ENCODE measurements at places on chromosomes 7 and 10. TPM values are rescaled to one million over a fixed set of nuclear protein-coding genes. Genes with fewer than 3 reads are reported as not detected.

ZNF736 gene
- total RNA-seq = 26.2 TPM

NPVF gene
- not detected for total RNA-seq

LRMDA gene
- 25.4 TPM for total RNA-seq

ELAPOR2 gene
- 6.0 TPM for total RNA-seq

SERPINE1 gene
- 36.3 TPM for total RNA-seq

OR2A1 gene
- total RNA-seq = not detected

DLG5 gene
- total RNA-seq = 22.6 TPM

GPR37 gene
- 5.7 TPM for total RNA-seq

CACNB2 gene
- total RNA-seq = 12.7 TPM

CLDN4 gene
- total RNA-seq = 76.8 TPM

ZRANB1 gene
- total RNA-seq = 21.1 TPM

TEX47 gene
- not detected for total RNA-seq

VCL gene
- total RNA-seq = 24.4 TPM

PALD1 gene
- total RNA-seq = 11.7 TPM

ZNF107 gene
- 3.6 TPM for total RNA-seq

DNA sequence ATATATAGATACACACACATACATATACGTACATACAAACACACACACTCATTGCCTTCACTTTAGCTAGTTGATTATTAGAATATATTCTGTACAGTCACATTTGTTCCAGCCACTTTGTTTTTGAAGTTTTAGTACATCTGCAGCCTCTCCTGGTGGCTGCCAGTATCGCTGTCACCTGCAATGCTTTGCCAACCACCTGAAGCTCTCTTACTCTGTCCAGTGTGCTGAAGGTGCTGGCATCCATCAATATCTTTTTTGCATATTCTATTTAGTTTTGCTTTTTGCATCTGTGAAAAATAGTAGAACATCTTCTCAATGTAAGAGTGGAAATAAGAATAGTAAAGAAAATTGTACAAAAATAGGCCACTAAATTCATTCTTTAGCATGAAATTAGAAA, 388.6 kb downstream of the EXOC4 start:
- H3K36me3 ChIP-seq = no peaks in the 10 kb centered on the region
- no peaks in the 10 kb centered on the region for H3K27me3 ChIP-seq
- DNase-seq = no peak
- H3K4me1 ChIP-seq = peaks cover 7% of the 10 kb centered on the region
- no peak overlapping the region for H3K4me3 ChIP-seq

- peaks cover 25% of the 10 kb centered on the region for H3K4me1 ChIP-seq
- H3K27ac ChIP-seq = no peak overlapping the region
- peak; percentile 37 for DNase-seq
- no peaks in the 10 kb centered on the region for H3K27me3 ChIP-seq
- H3K36me3 ChIP-seq = no peaks in the 10 kb centered on the region
- H3K4me3 ChIP-seq = no peak overlapping the region
Observed at GRCh38 chr7:108246227-108246837, 116.2 kb upstream of the LAMB4 start.

- no peak overlapping the region for H3K4me3 ChIP-seq
- no peaks in the 10 kb centered on the region for H3K36me3 ChIP-seq
- H3K27ac ChIP-seq = no peak overlapping the region
- H3K27me3 ChIP-seq = no peaks in the 10 kb centered on the region
- DNase-seq = no peak
Observed at GRCh38 chr7:137681657-137682562, 164.9 kb downstream of the DGKI start.

- H3K4me1 ChIP-seq = no peaks in the 10 kb centered on the region
- no peak overlapping the region for H3K27ac ChIP-seq
- H3K27me3 ChIP-seq = no peaks in the 10 kb centered on the region
- DNase-seq = no peak
- no peak overlapping the region for H3K4me3 ChIP-seq
- no peaks in the 10 kb centered on the region for H3K36me3 ChIP-seq
Observed at GRCh38 chr10:30709229-30709628, 79.7 kb upstream of the LYZL2 start.

DNA sequence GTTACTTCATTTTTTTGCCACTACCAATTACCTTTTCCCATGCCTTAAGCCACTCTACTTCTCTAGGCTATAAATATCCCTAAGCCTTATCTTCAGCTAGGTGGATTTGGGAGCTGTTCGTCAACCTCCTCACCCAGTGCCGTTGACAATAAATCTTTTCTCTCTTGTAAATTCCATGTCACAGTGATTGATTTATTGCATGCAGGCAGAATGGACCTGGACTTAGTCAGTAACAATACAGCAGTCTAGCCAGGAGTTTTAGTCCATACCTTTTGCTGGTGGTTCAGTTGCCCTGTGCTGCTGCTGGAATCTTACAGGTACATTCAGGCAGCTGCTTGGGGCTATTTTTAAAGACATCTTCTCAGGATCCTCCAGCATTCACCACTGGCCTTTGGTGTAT, 350.5 kb upstream of the NRG3 start:
- H3K27me3 ChIP-seq = no peaks in the 10 kb centered on the region
- DNase-seq = no peak
- H3K4me1 ChIP-seq = no peaks in the 10 kb centered on the region
- no peak overlapping the region for H3K4me3 ChIP-seq
- no peaks in the 10 kb centered on the region for H3K36me3 ChIP-seq
- no peak overlapping the region for H3K27ac ChIP-seq

GRCh38 chr7:106216923-106217542, 67.8 kb downstream of the NAMPT start:
- no peaks in the 10 kb centered on the region for H3K36me3 ChIP-seq
- DNase-seq = peak; percentile 72

GRCh38 chr7:46565253-46566096, 644.4 kb upstream of the IGFBP3 start:
- no peaks in the 10 kb centered on the region for H3K27me3 ChIP-seq
- H3K27ac ChIP-seq = no peak overlapping the region
- no peak overlapping the region for H3K4me3 ChIP-seq
- DNase-seq = no peak
- H3K4me1 ChIP-seq = no peaks in the 10 kb centered on the region

DNA sequence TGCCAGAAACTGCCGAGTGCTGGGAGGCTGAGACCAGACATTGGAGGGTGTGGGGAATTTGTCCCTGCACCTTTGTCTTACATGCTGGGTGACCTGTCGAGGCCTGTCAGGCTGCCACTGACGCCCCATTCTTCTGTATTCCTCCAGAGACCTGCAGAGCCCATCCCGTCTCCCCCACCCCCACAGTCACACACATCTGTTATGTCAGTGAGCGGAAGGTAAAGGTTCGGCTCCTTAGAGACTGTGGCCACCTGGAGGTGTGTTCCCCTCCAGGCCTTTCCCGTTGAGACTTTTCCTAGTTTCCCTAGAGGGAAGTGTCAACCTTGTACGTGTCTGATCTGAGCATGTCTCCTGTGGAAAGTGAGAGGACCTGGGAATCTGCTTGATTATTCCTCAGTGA, 84.5 kb downstream of the ATXN7L1 start:
- no peaks in the 10 kb centered on the region for H3K27me3 ChIP-seq
- H3K27ac ChIP-seq = no peak overlapping the region
- peaks cover 12% of the 10 kb centered on the region for H3K4me1 ChIP-seq
- no peak for DNase-seq
- no peaks in the 10 kb centered on the region for H3K36me3 ChIP-seq

GRCh38 chr10:36066850-36067249, 424.8 kb upstream of the FZD8 start:
- no peak for DNase-seq
- no peak overlapping the region for H3K4me3 ChIP-seq
- no peaks in the 10 kb centered on the region for H3K36me3 ChIP-seq
- H3K27me3 ChIP-seq = no peaks in the 10 kb centered on the region
- no peak overlapping the region for H3K27ac ChIP-seq

- H3K27me3 ChIP-seq = no peaks in the 10 kb centered on the region
- no peaks in the 10 kb centered on the region for H3K36me3 ChIP-seq
- no peak for DNase-seq
- H3K27ac ChIP-seq = no peak overlapping the region
- H3K4me3 ChIP-seq = no peak overlapping the region
- no peaks in the 10 kb centered on the region for H3K4me1 ChIP-seq
Observed at GRCh38 chr10:78210548-78210947, 176.9 kb downstream of the RPS24 start.

GRCh38 chr7:153043440-153043839, 283.9 kb downstream of the ACTR3B start:
- no peaks in the 10 kb centered on the region for H3K36me3 ChIP-seq
- H3K27me3 ChIP-seq = no peaks in the 10 kb centered on the region
- H3K27ac ChIP-seq = no peak overlapping the region

DNA sequence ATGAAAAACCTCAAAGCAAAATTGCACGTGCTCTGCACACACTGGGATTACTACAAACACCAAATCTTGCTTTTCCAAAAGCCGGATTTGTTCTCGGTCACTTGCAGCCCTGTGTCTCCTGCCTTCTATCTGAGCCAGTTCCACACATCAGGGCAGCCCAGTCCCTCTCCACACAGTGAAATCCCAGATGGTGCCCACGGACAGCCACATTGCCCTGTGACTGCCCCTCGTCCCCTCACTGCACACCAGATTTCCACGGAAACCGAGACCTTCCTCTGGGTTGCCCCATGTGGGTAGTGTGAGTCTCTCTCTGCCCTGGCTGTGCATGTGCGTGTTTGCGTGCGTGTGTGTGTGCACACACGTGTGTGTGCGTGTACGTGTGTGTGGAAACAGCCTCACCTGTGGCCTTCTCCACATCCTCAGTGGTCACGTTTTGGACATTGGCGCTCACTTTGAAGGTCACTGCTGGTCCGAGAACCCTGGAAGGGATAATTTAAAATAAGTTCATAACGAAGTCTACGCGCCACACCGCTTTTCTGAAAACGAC, 506.7 kb downstream of the PTPRN2 start:
- no peaks in the 10 kb centered on the region for H3K27me3 ChIP-seq
- no peaks in the 10 kb centered on the region for H3K36me3 ChIP-seq
- no peak for DNase-seq
- no peak overlapping the region for H3K27ac ChIP-seq

GRCh38 chr10:31262672-31263071, 56.3 kb upstream of the ZEB1 start:
- H3K4me1 ChIP-seq = no peaks in the 10 kb centered on the region
- no peak overlapping the region for H3K4me3 ChIP-seq
- no peak for DNase-seq
- H3K27me3 ChIP-seq = no peaks in the 10 kb centered on the region
- no peak overlapping the region for H3K27ac ChIP-seq

- peak; percentile 42 for DNase-seq
- H3K4me3 ChIP-seq = no peak overlapping the region
- peak overlapping the region; percentile 100 for H3K27ac ChIP-seq
- no peaks in the 10 kb centered on the region for H3K27me3 ChIP-seq
- peaks cover 20% of the 10 kb centered on the region for H3K36me3 ChIP-seq
Observed at GRCh38 chr10:3775696-3776551, 9.1 kb downstream of the KLF6 start.

DNA sequence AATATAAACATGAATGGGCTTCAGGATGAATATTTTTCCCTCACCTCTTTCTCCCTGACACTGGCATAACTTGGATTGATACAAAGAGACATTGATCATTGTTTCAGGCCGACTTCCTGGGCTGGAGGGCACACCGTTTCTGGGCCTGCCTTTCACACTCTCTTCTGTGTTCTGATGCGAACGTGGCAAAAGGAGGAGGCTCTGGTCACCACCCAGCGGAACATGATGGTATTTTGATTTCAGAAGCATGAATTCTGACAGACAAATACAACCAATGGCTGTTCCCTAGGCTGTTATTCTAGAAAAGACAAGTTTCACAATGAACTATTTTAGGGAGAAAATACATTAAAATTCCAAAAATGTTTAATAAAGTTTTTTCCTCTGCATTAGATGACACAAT, 534.5 kb upstream of the MKI67 start:
- no peaks in the 10 kb centered on the region for H3K4me1 ChIP-seq
- H3K27ac ChIP-seq = no peak overlapping the region
- no peak overlapping the region for H3K4me3 ChIP-seq
- DNase-seq = no peak
- H3K36me3 ChIP-seq = no peaks in the 10 kb centered on the region

- no peaks in the 10 kb centered on the region for H3K27me3 ChIP-seq
- no peak for DNase-seq
- no peaks in the 10 kb centered on the region for H3K4me1 ChIP-seq
- H3K27ac ChIP-seq = no peak overlapping the region
- H3K4me3 ChIP-seq = no peak overlapping the region
- no peaks in the 10 kb centered on the region for H3K36me3 ChIP-seq
Observed at GRCh38 chr7:140342727-140343514, 55.4 kb downstream of the SLC37A3 start.

- no peaks in the 10 kb centered on the region for H3K4me1 ChIP-seq
- H3K36me3 ChIP-seq = no peaks in the 10 kb centered on the region
- no peak overlapping the region for H3K27ac ChIP-seq
- H3K4me3 ChIP-seq = no peak overlapping the region
Observed at GRCh38 chr7:117188376-117188775, 134.5 kb downstream of the WNT2 start.

GRCh38 chr10:30197186-30197585, 137.8 kb upstream of the JCAD start:
- no peaks in the 10 kb centered on the region for H3K27me3 ChIP-seq
- H3K4me1 ChIP-seq = no peaks in the 10 kb centered on the region
- no peak for DNase-seq
- no peak overlapping the region for H3K27ac ChIP-seq

DNA sequence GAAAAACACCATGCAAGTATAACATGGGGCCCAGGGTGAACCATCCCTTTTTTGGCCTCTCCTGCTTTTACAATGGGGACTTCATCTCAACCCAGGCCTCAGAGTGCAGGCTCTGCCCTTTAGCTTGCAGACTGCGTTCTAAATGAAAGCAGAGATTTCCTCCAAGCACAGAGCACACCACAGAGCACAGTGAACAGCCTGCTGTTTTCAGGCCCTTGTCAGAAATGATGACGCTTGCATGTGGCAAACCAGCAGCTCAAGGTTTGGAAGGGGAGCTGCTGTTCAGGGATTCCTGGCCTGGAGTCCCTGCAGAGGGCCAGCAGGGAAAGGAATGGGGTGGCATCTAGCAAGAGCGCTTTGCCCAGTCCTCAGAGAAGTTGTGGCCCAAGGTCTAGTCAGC, 167.3 kb upstream of the CDCA7L start:
- H3K27me3 ChIP-seq = no peaks in the 10 kb centered on the region
- H3K27ac ChIP-seq = no peak overlapping the region
- no peak for DNase-seq
- H3K4me1 ChIP-seq = peaks cover 10% of the 10 kb centered on the region
- H3K36me3 ChIP-seq = no peaks in the 10 kb centered on the region

GRCh38 chr10:79982362-79982800, 33.5 kb upstream of the SFTPD start:
- H3K27me3 ChIP-seq = no peaks in the 10 kb centered on the region
- no peak overlapping the region for H3K4me3 ChIP-seq
- H3K36me3 ChIP-seq = no peaks in the 10 kb centered on the region
- H3K27ac ChIP-seq = peak overlapping the region; percentile 95
- H3K4me1 ChIP-seq = peaks cover 34% of the 10 kb centered on the region
